ENCODE measurements at places on chromosomes 6 and 20. TPM values are rescaled to one million over a fixed set of nuclear protein-coding genes. Genes with fewer than 3 reads are reported as not detected.

The TENT5A gene
- 0.76 TPM for total RNA-seq

The QRSL1 gene
- 5.3 TPM for total RNA-seq

The MYCT1 gene
- 82.4 TPM for total RNA-seq

The SNPH gene
- 3.7 TPM for total RNA-seq

The LST1 gene
- 0.32 TPM for total RNA-seq

The PKIG gene
- total RNA-seq: 172 TPM

The PKIB gene
- not detected for total RNA-seq

The SYNDIG1 gene
- not detected for total RNA-seq

The DNAH8 gene
- total RNA-seq: not detected

The LAMA2 gene
- total RNA-seq: 1.2 TPM

The HSPA12B gene
- 11.1 TPM for total RNA-seq

Measured in bladder microvascular endothelial cell (primary cell).